ENCODE measurements at places on chromosomes 1 and 21.

DNA sequence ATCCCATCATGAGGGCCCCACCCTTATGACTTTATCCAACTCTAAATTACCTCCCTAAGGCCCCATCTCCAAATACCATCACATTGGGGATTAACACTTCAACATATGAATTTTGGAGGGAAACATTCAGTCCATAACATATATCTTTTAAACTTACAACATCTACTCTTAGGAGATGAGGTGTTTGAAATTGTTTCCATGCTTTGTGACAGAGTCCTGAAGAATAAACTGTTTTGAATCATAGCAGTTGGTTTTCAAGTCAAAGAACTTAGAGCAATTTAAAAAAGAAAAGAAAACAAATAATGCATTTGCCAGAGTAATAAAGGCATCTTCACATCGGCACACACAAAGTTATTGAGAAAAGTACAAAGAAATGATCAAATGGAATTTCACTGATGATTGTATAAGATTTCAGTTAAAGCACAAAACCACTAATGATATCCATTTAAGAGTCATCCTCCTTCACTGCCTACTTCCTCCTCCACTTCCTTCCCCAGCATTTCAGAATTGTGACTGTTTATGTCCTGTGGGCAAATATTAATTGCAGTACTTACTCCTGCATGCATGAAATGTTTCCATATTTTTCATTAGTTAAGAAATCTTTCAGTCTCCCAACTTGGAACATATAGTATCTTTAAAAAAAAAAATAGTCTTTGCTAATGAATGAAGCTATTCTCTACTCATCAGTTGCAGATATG lies 202.0 kb downstream of the LRRC40 start:
- DNase-seq = no peak

DNA sequence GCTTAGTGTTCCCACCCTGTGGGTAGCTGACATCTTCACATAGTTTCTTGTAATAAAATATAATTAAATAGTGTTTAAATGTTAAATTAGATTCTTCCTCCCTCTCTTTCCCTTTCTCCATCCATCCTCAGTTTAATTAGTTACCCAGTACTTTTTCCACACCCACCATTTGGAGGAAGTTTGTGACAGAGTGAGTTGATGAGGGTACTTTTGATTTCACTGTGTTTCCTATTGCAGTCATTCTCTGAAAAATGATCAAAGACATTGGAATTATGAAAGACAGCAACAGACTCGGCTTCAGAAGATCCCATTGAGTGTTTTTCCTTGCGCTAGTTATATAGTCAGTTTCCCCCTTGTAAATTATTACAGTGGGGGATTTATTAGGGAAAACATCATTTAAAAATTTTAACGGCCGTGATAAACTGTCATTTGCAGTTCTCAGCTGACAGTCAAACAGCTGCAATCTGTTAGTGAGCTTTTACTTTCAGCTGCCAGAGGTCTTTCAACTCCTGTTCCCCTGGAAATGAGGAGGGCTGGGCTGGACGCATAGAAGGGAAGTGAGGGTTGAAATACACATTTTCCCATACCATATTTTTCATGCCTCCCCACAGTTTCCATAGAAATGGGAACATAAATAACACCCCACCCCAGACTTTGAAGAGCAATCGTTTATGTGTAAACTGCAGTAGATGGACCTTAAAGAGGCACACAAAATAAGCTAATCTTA lies 61.3 kb upstream of the CACYBP start:
- DNase-seq = no peak

- DNase-seq = no peak
Observed at GRCh38 chr1:182192215-182192614, 130.7 kb upstream of the ZNF648 start.

DNA sequence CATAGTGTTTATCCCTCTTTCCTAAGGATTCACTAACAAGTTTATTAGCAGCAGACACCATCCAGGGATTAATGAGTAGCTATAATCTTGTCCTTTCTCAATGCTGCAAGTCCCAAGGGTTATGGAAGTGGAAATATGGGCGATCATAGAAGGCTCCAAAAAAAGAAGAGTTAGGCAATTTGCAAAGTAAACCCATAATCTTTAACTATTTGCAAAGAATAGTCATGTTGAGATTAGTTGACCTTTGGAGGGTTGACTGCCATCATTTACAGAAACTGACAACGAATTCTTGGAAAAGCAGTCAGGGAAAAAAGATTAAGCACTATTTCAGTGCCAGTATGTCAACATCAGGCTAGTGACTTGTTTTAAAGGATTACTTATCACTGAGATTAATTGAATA lies 169.9 kb downstream of the KCNT2 start:
- no peak for DNase-seq

DNA sequence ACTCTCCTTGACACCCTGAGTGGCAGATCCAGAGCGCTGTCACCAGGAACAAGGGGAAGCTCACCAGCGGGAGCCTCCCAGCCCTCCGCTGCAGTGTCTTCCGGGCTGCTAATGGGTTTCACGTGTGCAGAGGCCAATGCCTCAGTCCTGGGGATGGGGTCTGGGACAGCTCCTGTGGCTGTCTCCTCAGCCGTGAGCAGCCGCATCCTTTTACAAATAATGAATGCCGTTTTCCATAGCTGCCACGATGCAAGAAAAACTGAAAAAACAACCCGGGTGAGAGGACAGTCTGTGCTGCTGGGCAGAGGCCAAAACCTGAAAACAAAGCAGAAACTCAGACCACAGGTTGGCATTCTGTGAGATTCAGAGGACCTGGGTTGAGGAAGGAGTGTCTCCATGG lies 212.2 kb upstream of the RAB4A start:
- DNase-seq = no peak

- no peak for DNase-seq
Observed at GRCh38 chr1:67468066-67468718, 38.0 kb upstream of the SERBP1 start.

- DNase-seq = no peak
Observed at GRCh38 chr1:100131623-100132022, 1.1 kb downstream of the SASS6 start.

- DNase-seq = no peak
Observed at GRCh38 chr1:11691928-11692711, 610 bp downstream of the DRAXIN start.

DNA sequence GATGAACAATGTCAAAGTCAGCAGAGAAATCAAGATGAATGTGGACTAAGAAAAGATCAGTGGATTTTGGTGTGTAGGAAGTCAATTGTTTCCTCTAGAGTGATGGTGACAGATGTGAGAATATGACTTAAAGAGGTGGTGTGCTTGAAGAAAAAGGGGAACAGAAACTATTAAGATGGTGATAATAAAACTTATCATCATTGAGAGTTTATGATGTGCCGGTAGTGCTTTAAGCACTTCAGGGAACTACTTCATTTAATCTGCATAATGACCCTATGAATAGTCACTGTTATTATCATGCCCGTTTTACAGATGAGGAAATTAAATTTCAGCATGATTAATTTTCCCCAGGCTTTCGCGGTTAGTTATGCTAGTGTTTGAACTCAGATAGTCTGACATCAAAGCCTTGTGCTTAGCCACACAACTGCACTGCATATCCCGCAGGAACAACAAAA lies 246.9 kb upstream of the LRRC7 start:
- no peak for DNase-seq

DNA sequence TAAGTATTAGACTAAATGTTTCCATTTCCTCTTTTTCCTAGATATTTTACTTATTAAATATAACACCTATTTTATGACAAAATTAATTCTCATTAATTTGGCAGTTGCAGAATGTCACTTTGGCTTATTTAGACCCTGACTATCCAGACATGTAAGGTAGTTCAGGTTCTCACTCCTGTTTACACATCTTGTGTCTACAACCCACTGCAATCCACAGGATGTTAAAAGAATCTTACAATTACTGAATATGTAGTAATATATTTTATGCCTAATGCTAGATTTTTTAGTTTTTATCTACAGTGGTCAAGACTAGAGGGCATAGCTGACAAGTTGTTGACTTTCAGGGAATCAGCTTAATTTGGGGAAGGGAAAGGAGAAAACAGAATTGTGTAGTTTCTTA lies 346.7 kb downstream of the USP25 start:
- DNase-seq = no peak

GRCh38 chr1:205211839-205212536 lies 486 bp upstream of the DSTYK start:
- DNase-seq = no peak

DNA sequence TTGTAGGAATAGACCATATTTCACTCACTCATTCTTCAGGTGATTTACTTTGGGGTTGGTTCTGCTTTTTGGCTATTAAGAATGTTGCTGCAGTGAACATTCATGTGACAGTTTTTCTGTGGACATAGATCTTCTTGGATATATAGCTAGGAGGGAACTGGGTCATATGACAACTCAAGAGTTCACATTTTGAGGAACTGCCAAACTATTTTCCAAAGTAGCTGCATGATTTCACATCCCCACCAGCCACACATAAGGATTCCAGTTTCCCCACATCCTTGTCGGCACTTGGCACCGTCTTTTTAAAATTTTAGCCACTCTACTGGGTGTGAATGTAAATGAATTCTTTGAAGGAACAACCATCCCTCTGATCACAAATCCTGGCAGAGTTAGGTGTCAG lies 126.0 kb downstream of the PRDM2 start:
- DNase-seq = no peak

- DNase-seq = no peak
Observed at GRCh38 chr21:45859762-45860357, 121.7 kb upstream of the COL6A1 start.

DNA sequence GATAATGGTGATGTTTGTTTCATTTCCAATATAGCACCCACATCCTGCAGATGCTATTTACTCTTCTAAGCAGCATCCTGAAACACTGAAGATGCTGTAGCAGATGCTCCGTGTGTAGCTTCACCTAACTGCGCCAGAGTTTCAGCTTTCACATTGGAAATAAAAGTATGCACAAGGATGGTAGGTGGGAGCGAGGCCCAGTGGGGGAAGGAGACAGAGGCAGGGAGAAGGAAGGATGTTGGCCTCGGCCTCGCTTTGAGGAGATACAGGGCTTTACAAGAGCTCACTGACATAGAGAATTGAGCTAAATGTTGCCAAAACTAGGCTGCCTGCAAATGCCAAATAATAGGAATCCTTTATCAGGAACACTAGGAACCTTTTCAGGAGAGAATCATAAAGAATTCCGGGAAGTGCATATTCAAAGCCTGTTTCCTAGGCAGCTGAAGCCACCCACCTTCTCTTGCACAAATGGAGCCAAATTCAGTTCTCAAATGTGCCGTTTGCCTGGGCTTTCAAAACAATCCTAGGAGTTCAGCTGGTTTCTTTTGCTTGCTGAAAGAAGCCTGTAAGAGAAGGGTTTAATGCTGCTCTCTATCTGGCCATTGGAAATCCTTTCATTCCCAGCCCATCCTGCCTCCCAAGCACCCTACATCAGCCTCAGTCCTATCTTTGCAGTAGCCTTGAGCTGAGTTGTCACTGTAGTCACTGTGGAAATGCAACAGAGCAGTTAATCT lies 135.4 kb upstream of the ATP1B1 start:
- no peak for DNase-seq

DNA sequence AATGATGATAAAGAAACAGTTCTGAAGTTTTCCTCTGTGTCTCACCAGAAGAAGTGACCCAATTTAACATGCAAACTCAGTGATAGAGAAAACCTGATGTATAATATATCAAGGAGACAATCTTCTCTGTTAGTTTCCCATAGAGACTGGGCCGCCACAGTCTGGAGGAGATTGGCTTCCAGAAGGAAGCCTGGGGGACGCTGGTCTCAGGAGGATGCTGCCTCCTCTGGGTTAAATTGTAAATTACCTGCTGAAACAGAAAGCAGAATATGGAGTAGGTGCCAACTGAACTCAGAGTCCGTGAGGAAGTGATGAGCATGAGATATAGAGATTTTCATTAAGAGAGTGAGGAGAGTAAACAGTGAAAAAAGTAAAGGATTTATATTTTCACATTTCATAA lies 15.8 kb downstream of the OR14I1 start:
- peak; percentile 34 for DNase-seq

DNA sequence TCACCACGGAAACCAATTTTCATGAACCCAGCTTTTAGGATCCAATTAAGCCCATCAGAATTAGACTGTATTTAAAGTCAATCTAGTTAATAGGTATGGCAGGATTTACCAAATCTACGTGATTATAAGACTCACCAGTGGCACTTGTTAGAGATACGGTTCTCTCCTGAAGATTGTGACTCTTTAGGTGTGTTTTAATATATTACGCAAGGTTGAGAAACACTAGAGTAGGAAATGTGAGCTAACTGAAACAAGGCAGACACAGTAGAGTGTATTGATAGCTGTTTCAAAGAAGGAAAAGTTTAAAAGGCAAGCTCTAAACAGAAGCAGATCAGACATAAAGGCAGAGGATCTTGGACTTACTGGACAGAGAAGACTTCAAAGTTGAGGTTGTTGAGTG lies 11.2 kb upstream of the RPE65 start:
- no peak for DNase-seq

- DNase-seq = peak; percentile 84
Observed at GRCh38 chr1:111197598-111198284, 2.7 kb downstream of the DENND2D start.
